ENCODE measurements at places on chromosomes 1 and 21.

- DNase-seq, result no peak
Measured at GRCh38 chr1:111778066-111778465, 22.4 kb downstream of the DDX20 start.

DNA sequence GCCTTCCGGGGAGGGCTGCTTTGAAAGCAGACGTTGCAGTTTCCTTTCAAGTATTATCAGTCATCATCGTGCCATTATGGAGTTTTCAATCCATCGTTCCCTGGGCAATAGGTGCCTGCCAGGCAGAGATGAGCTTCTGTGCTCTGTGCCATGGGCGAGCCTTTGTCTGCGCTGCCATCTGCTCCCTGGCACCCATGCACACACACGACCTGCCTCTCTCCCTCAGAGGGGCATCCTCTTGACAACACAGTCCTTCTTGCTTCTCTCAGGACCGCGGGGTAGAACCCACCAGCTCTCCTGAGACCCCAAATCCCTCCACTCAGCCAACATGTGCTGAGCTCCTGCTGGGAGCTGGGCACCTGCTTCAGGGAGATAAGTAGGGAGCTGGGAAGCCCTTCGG is 149.3 kb downstream of the HMGB4 start:
- no peak for DNase-seq

GRCh38 chr1:36783475-36783874 is 250.8 kb downstream of the GRIK3 start:
- DNase-seq, result no peak

- DNase-seq, result no peak
Measured at GRCh38 chr1:1245817-1246576, 525 bp downstream of the C1QTNF12 start.

DNA sequence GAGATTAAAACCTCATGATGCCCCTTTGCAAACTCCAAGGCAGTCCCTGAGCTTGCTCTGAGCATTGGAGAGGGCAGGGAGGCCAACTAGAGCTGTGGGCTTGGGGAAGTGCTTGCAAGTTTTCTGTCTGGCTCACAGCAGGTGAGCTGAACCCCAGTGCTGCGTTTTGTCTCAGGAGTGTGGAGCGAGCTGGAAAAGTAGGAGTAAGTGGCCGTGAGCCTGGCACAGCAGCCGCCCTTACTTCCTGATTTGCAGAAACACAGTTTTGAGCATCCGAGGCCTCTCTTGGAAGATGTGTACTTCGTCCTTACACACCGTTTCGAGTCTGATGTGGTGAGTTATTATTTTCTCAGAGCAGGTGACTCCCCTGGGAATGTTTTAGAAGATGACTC is 221.2 kb upstream of the C1orf174 start:
- no peak for DNase-seq

- no peak for DNase-seq
Measured at GRCh38 chr1:117707371-117707770, 101.5 kb downstream of the TENT5C start.

DNA sequence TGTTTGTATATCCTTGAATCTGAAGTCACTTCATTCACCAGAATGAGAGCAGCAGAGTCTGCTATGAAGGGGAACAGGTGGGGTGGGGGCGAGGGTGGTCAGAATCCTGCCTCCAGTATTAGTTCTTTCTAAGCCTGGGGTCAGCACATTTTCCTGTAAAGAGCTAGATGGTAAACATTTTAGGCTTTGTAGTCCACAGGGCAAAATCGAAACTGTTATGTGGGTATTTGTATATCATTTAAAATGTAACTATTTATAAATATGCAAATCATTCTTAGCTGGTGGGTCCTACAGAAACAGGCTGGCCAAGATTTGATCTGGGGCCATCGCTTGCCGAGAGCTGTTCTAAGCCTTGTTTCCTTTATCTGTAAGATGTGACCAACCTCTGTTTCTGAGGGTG is 96.0 kb downstream of the IGSF21 start:
- DNase-seq, result no peak

DNA sequence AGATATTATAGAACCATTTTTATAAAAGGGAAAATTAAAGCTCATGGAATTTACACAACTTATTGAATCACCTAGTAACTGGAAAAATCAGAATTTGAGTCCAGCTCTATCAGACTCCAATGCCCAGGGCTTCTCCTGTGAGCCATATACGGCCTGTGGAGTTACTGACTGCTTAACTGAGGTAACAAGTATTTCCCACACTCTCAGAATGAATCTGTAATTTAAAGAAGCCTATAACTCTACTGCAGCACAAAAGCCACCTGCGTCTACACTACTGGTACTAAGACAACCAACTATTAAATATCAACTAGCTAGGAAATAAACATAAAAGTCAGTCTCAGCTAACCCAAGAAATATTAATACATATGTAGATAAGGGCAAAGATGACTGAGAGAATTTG is 29.4 kb downstream of the SMYD3 start:
- no peak for DNase-seq

GRCh38 chr1:104780470-104781078 is 1030.9 kb downstream of the AMY1C start:
- DNase-seq, result peak; percentile 25

- DNase-seq, result no peak
Measured at GRCh38 chr1:61951731-61952580, 209.7 kb downstream of the PATJ start.

- no peak for DNase-seq
Measured at GRCh38 chr21:43916076-43916475, 51.1 kb downstream of the AGPAT3 start.

- DNase-seq, result no peak
Measured at GRCh38 chr21:38797470-38797869, 8.3 kb upstream of the ETS2 start.

- no peak for DNase-seq
Measured at GRCh38 chr21:39188521-39189139, 5.4 kb upstream of the PSMG1 start.

DNA sequence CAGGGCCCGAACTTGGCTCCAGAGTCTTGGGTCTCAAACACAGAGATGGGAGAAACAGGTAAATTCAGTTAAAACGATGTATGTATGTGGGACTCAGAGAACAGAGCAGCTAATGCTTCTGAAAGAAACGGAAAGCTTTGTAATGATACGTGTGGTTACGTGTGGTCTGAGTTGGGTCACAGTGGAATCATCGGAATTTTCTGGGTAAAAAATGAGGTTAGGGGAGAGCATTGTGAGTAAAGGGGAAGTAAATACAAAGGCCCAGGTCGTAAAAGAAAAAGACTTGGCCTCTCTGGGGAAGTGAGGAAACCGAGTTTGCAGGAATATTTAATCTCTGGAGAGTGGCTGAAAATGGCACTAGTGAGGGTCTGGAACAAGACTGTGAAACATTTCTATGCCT is 8.3 kb downstream of the NHLH2 start:
- DNase-seq, result no peak

- DNase-seq, result no peak
Measured at GRCh38 chr1:1232208-1232795, at the start of gene B3GALT6. Gene B3GALT6, plus strand, starts transcription at chr1:1232237. Its CDS starts 42 bp downstream, at chr1:1232279.

GRCh38 chr1:82048596-82048995 is 247.9 kb downstream of the ADGRL2 start:
- DNase-seq, result no peak

DNA sequence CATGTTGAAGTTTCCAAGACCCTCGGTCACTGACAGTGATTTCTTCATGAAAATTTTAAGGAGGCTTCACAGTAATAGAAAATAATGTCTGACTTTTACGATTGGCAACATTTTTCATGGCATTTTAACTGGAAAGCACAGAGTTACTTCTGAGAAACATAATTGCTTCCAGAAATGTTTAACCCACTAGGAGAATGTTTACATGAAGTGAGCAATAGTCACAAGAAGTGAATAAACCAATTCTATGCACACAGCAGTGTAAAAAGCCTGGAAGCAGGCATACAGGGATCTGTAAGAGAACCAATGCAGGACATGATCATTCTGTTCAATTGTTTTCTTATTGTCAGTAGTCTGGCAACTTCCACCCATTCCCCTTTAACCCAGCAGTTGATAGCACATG is 316.2 kb upstream of the CXADR start:
- no peak for DNase-seq

- DNase-seq, result no peak
Measured at GRCh38 chr1:153968408-153968807, 706 bp downstream of the CREB3L4 start.

- no peak for DNase-seq
Measured at GRCh38 chr1:228016181-228016510, 9.3 kb downstream of the WNT3A start.

- no peak for DNase-seq
Measured at GRCh38 chr1:15882665-15883064, 35.2 kb downstream of the SPEN start.

DNA sequence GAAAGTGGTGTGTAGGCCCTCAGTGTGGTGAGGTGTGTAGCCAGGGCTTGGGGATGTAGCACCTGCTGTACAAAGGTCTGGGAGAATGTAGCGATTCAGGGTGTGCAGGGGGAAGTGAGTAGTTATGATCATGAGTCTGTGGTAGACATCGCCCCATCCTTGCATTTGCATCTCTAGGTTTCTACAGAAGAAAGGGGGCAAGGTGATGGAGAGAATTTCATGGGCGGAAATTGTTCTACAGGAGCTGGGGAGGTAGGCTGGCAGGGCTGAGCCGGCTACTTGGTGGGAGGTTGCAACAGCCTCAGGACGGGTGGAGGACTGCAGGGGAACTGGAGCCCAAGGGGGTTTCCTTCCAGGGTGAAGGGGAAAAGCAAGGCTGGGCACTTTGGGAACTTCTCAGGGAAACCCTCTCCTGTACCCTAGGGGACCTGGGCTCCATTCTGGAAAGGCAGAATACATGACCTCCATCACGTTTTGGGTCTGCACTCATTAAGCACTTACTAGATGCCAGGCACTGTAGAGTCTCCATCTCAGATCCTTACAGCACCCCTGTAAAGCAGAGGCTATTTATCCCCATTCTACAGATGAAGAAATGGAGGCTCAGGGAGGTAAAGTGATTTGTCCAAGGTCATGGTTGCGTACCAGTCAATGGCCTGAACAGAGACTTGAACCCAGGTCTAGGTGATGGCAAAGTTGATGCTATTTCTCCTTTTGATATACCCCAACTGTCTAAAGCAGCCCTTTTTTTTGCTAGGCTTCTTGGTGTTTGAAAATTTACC is 14.5 kb upstream of the TNFRSF1B start:
- DNase-seq, result no peak

DNA sequence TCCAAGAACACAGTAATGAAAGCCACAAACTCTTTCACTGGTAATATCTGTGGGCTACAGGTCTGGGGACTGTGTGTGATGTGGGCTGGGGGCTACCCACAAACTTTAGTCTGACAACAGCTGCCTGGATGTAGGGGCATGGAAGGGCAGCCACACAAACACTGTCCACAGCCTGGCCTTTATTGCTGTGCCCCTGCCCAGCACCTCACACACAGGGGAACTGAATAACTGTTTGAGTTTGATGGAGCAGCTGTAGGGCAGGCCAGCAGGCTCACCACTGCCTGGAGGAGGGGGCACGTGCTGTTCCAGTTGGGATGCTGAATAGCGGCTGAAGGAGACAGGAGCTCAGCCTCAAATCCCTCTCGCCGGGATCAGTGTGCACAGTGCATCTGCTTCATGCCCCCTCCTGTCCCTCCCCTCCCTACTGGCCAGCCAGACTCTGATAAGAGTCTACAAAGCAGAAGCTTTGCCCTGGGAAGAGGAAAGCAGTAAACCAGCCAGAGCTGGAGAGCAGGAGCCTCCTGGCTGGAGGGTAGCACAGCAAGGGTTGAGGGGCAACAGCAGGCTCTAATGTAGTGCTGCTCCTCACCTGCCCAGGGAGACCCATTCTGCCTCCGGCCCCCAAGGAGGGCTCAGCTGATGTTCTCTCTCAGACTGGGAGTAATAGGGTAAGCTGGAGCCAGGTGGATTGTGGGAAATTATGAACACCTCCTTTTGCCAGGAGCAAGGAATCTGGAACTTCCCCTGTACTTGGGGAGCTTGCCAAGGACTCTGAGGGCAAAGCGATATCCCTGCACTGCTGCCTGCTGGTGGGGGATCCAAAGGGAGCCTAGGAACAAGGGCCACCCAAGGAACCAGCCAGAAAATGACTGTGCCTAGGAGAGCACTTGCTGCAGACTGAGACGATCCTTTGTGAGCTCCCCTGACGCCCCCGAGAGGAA is 70.2 kb upstream of the GOLT1A start:
- DNase-seq, result no peak

DNA sequence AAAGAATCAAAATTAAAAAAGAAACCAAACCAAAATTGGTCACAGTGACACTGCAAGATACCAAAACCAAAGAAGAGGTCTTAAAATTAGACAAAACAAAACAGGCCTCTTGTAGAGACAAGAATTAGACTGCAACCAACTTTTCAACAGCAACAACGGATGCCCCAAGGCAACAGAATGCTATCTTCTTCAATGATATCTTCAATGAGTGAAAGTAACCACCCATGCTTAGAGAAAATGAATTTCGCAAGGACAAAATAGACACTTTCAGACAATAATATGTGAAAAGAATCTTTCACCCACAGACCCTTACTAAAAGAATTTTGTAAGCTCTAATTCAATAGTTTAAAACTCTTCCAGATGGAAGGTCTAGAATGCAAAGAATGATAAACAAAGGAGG is 41.7 kb downstream of the USP48 start:
- no peak for DNase-seq

GRCh38 chr1:54475946-54476516 is 69.8 kb upstream of the SSBP3 start:
- no peak for DNase-seq

DNA sequence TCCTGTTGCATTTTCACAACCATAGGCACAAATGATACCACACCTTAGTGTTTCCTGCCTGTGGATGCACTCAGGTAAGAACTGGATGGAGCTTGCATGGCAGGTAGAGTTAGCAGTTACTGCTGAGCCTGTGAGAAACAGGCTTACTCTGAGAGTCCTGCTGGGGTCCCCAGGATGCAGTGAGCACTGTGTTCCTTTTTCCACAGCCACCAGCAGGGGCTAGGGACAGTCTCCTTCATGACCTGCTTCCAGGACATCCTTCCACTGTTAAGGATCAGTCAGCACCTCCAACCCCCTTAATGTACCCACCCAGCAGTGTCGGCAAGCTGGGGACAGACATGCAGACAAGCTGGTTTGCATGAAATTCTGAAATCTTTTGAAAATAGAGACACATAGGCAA is 16.3 kb downstream of the CAPN8 start:
- DNase-seq, result no peak

DNA sequence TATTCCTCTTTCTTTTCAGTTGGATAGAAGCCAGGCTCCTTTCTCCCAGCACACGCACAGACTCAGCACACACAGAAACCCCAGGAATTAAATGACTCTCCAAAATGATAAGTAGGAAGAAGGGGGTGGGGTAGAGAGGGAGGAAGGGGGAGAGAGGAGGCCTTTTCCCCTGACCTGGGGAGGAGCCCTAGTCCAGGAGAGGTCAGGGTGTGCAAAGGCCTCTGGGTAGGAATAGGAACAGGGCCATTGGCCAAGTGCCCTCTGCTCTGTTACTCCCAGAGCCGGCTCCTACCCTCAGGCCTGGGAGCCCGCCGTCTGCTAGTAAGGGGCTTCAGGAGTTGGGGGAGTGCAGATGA is 35.6 kb upstream of the PUM1 start:
- DNase-seq, result no peak

- DNase-seq, result no peak
Measured at GRCh38 chr1:53317646-53318539, 10.0 kb downstream of the LRP8 start.
